ENCODE measurements at places on chromosomes 5 and 9.

- no peak for DNase-seq
Observed at GRCh38 chr5:151675611-151676313, 11.0 kb downstream of the SPARC start.

DNA sequence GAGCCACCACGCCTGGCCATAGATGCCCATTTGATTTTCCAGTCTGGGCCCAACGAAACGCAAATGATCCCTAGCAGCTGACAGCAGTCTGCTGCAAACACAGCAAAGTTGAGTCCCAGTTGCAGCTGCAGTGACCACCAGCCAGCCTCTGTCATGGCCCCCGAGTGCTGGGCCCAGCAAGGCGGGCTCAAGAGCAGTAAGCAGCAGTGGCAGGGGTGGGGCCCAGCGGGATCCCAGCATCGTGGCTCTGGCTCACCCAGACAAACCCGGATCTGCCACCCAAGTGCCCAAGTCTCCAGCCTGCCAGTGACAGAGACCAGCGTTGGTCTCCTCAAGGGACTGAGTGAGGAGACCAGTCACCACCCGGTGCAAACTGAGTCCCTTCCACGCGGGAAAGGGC, 6.9 kb upstream of the LTC4S start:
- DNase-seq, result no peak

- no peak for DNase-seq
Observed at GRCh38 chr5:93017849-93018248, 563.2 kb downstream of the NR2F1-AS1 start.

- no peak for DNase-seq
Observed at GRCh38 chr5:104172976-104173375, 610.4 kb upstream of the NUDT12 start.

DNA sequence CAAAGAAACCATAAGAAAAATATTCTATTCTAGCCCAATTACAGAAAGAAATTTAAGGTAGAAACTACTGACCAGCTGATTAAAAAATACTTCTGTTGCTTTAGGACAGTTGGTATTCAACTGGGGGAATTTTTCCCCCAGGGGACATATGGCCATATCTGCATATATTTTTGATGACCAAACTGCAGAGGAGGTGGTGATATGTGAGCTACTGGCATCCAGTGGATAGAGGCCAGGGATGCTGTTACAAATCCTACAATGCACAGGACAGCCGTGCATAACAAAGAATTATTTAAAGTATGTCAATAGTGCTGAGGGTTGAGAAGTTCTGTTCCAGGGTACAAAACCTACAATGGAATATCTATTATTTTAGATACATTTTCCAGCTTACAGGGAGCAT, 24.0 kb downstream of the ZFR start:
- DNase-seq, result no peak

GRCh38 chr5:36660397-36661049, 54.1 kb downstream of the SLC1A3 start:
- DNase-seq, result no peak

DNA sequence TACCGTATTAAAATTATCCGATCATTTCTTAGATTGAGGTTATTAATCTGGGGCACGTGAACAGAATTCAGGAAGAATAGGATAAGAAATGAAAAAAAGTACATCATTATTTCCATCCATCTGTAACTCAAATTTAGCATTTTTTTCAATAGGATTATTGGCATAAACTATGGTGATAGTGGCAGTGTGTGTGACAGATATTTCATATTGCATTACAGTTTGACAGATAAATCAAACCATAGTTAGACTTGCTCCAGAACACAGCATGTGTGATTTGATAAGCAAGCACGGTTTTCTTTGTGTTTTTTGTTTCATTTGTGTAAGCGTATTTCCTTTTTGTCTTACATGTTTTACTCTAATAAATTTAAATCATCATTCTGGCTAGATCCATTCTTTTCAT, 155.0 kb downstream of the CDH9 start:
- DNase-seq, result no peak

Data from NCI-H1436 treated with DMSO at 0.1 percent for 48 hours (cell line).